ENCODE measurements at places on chromosomes 4 and X. TPM values are rescaled to one million over a fixed set of nuclear protein-coding genes. Genes with fewer than 3 reads are reported as not detected.

GAGE12F gene
- total RNA-seq: not detected

GRCh38 chrX:67961516-67961915 lies 417.7 kb downstream of the AR start:
- no peak for DNase-seq

RAB40A gene
- 0.69 TPM for total RNA-seq

- no peak for DNase-seq
Observed at GRCh38 chr4:44038811-44039210, 409.8 kb downstream of the KCTD8 start.

GRCh38 chr4:11687727-11688126 lies 259.0 kb upstream of the HS3ST1 start:
- no peak for DNase-seq

DNA sequence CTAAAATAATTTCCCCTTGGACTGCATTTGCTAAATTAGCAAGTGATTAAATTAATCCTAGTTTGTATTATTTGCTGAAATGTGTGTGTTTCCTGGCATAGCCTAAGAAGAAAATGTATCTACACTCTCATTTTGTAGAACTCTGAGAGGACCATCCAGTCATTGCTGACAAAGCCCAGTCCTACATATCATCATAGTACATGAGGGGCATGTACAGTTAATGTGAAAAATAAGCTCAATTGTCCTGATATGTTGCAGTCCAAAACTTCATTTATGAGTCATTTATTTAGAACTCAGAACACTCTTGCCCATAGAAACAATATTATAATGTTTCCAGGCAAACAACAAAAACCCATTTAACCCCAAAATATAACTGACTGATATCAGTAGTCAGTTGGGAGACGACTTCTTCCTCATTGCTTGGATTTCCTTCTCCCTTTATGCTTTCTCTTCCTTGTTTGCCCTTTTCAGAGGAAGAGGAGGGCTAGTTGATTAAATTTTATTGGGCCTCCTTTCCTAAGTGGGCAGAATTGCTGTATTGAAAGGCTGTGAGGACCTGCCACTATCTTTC lies 26.9 kb upstream of the BBS12 start:
- DNase-seq: no peak

DNA sequence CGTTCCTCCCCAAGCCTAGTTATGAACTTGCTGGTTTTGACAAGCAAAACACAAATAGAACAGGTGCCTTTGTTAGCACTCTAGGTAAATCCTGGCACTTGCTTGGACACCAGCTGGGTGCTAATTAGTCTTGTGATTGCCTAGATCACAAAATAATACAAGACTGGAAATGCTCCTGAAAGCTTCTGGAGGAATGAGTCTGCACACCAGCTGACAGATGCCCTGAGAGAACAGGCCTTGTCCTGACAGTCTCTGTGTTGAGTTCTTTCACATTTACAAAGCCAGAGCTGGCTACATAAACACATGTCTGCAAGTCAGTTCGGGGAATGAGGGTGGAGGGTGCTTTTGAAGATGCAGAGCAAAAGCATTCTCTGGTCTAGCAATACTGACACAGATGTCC lies 93.8 kb downstream of the ELOVL6 start:
- no peak for DNase-seq
